ENCODE measurements at places on chromosomes 7 and 10. TPM values are rescaled to one million over a fixed set of nuclear protein-coding genes. Genes with fewer than 3 reads are reported as not detected.

Gene NEUROG3
- total RNA-seq = not detected

- no peak for DNase-seq
These were observed 74.4 kb downstream of the MYL10 start for GRCh38 chr7:101554584-101555268.

DNA sequence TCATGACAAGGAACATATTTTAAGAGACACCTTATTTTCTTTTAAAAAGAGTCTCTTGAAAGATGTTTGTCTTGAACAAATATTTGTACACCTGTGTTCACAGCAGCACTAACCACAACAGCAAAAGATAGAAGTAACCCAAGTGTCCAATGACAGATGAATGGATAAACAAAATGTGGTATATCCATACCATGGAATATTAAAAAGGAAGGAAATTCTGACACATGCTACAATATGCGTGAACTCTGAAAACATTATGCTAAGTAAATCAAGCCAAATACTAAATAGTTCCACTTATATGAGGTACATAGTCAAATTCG, 17.8 kb downstream of the SGMS1 start:
- no peak for DNase-seq

GRCh38 chr10:47311193-47311931, 10.9 kb upstream of the GDF2 start:
- no peak for DNase-seq

DNA sequence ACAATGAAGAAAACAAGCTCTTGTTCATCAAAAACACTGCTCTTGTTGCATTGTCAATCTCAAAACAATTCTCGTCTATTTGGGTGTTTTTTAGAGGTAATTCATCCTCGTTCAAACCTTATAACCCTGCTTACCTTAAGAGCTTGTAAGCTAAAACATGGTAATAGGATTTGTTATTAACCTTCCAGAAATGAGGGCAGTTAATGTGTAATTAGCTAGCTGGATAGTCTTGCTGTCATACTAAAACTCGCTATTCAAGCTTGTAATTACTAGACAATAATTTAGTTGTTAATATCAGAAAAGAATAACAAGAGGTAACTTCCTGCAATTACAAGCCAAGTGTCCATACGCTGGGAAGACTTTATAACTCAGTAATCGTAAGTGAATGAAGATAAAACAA, 101.6 kb downstream of the UBE2H start:
- no peak for DNase-seq

Gene NPTX2
- total RNA-seq = 3.8 TPM
